NCI-H1105 treated with DMSO at 0.1 percent for 48 hours (cell line): ENCODE measurements at places on chromosomes 1 and 21.

DNA sequence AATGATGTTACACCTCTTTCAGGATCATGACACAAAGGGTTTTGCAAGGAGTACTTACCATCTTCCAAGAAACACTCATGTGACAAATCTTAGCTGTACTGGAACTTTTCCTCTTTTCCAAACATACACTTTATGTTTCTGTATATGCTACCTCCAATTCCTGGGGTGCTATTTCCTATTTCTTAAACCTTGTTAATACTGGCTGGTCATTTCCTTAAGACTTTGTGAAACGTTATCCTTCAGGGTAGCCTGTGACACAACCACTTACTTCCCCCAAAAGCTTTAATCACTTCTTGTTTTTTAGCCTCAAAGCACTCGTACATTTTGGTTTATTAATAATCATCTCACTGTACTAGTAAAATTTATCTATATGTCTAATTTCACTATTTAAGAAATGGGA lies 39.4 kb downstream of the OR10Z1 start:
- no peak for DNase-seq

- no peak for DNase-seq
Measured at GRCh38 chr1:197738927-197739326, 36.4 kb downstream of the DENND1B start.

DNA sequence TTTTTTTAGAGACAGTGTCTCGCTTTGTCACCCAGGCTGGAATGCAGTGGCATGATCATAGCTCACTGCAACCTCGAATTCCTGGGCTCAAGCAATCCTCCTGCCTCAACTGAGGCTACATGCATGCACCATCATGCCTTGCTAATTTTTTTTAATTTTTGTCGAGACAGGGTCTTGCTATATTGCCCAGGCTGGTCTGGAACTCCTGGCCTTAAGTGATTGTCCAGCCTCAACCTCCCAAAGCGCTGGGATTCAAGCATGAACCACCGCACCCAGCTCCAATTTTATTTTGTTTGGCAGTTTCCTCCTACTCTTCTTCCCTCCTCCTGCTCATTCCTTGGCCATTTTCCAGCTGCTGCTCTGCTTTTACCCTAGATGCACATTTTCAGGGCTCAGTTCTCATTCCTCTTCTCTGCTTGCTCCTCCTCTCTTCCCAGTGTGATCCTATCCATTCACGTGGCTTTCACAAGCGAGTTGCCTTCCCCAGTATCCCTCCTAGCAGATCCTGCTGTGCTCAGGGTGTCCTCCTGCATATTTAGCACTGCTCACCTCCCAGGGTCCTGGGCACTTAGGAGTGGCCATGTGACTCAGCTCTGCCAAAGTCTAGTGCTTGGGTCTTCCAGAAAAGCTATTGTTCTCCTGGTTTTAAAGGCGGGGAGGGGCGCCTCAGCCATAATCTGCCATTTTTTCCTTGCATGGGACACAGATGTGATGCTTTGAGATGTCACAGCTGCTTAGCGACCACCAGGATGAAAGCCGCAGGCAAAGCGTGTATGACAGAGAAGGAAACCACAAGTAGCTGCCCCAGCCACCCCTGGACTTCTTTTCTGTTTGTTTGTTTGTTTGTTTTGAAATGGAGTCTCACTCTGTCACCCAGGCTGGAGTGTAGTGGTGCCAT lies 33.7 kb downstream of the PSEN2 start:
- DNase-seq = no peak

GRCh38 chr21:37244501-37245095 lies 22.5 kb downstream of the VPS26C start:
- DNase-seq = no peak

- DNase-seq = no peak
Measured at GRCh38 chr1:209774592-209774991, 9.8 kb downstream of the C1orf74 start.

DNA sequence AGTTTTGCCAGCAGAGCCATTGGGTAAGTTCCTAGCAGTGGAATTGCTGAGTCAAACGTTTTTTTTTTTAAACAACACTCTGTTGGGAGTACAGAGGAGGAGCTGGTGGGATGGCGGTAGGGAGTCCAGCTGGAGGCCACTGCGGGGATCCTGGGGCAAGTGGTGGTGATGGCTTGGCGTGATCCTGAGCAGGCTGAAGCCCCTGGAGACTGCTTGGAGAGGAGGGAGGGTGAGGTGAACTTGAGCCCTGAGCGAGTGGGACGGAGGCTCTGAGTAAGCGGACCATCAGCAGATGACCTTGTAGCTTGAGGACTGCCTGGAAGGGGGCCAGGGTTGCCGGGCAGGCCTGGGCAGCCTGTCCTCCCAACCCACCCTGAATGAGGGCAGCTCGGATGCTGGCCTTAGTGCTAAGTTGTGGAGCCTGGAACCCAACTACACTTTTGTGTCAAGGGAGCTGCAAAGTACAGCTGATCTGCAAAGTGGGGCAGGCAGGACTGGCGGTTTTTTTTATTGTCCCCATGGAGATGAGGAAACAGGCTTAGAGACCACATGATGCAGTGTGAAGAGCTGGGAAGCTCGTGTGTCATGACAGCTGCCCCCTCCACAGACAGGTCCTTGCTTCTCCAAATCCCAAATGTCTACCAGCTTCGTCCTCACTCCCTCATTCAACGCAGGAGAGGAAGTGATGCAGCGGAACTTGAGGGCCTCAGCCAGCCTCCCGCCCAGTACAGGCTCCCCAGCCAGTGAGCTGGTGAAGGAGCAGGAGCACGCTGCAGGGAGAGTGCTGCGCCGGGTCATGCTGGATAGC lies 20.2 kb downstream of the MRPL37 start:
- DNase-seq = no peak

DNA sequence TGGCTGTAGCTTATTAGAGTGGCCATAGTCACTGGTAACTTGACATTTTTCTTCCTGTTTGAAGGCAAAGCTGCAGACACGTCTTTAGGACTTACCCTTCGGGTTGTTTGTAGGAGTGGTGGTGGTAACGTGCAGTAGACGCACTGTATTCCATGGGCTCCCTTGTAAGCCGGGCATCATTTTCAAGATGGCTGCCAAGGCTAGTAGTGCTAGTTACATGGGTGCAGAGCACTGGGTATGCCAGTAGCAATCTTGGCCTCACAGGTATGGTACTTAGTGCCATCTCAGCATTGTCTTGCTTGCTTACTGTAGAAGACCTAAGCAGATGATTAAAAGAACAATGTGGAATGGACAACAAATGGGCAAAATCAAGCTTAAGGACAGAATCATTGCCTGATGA lies 1.9 kb downstream of the YBX1 start:
- DNase-seq = peak; percentile 7

DNA sequence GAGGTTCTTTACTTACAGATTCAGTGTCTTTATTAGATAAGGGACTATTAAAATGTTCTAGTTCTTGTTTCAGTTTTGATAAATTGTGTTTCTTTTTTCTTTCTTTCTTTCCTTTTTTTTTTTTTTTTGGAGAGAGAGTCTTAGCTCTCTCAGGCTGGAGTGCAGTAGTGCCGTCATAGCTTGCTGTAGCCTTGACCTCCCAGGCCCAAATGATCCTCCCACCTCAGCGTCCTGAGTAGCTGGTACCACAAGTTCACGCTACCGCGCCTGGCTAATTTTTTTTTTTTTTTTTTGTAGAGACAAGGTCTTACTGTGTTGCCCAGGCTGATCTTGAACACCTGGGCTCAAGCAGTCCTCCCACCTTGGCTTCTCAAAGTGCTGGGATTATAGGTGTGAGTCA lies 76.6 kb downstream of the TMEM200B start:
- no peak for DNase-seq

DNA sequence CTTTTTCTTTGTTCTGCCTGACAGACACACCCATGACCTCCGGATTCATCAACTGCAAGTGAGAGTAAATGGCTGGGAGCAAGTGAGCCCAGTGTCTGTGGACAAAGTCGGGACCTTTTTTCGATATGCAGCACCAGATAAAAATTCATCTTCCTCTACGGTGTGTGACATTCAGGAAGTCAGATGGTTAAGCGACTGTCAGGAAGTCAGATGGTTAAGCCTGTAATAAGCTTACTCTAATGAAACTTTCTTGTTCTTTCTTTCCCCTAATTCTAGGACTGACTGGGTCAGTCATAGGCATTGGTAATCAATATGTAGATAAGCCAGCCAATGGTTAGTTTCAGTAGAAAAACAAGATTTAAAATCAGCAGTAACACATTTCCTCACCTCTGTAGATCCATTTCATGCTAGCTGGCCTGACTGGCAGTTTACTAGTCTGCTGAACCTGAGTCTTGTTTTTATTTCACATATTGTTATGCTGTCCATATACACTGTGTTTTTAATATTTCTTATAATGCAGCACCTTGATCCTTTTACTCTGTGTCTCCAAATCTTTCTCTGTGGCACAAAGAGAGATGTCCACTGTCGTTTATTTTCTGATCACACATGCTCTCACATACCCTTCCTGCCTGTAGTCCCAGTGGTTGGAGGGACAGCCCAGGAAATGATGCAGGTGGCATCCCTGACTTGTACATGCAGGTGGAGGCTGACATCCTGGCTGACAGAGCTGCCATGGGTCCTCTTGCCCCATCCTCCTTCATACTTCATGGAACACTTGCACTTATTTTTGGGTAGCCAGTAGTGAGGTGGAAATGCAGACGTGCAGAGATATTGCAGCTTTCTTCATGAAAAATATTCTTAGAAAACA lies 115.8 kb downstream of the VPS13D start:
- no peak for DNase-seq

GRCh38 chr1:214418391-214418790 lies 133.0 kb downstream of the PTPN14 start:
- no peak for DNase-seq

DNA sequence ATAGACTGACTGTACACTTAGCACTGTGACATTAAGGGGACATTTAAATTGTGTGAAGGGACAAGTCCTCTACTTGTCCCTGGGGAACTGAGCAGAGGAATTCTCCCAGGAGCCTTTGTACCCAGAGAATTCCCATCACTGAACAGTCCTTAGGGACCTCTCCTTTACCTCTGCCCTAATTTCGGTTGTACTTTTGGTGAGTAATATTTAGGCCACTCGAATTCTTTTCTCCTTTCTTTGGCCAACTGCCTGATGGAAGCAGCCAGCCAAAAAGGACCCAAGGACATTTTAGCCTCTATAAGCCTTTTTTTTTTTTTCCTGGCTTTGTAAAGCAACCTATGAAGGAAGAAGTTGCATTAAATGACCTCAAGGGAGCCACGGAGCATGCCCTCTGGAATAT lies 71.5 kb downstream of the NR5A2 start:
- no peak for DNase-seq

GRCh38 chr1:44485934-44486460 lies 80.9 kb downstream of the RNF220 start:
- DNase-seq = no peak

DNA sequence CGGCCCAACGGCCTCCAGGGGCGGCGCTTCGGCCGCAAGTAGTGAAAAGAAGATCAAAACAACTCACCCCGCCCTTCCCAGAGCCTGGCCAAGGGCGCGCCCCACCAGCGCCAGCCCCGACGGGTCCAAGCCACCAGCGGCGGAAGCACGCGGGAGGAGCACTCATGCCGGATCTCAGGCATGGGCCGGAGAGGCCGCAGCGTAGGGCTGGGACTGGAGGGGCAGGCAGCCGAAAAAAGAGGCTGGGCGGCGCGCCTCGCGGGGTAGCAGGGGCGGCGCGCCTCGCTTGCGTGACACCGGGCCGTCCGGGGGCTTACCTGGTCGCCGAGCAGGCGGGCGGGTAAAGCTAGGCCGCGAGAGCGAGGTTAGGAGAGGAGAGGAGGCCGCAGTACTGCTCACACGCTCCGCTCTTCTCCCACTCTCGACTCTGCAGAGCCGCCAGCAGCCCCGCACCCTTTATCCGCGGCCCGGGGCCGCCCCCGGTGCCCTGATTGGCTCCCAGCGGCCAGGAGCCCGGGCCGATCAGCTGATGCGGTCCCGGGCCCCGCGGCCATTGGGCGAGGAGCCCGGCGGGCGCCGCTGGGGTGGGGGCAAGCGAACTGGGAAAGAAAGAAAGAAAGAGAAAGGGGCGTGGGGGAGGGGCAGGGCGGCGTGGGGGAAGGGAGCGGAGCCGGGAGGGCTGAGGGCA lies at the start of gene GLUL:
Gene GLUL, minus strand, starts transcription at position 429 of the 688 bp plus-strand sequence. CDS start 3,053 bp downstream, outside the sequence.
- DNase-seq = peak; percentile 95

DNA sequence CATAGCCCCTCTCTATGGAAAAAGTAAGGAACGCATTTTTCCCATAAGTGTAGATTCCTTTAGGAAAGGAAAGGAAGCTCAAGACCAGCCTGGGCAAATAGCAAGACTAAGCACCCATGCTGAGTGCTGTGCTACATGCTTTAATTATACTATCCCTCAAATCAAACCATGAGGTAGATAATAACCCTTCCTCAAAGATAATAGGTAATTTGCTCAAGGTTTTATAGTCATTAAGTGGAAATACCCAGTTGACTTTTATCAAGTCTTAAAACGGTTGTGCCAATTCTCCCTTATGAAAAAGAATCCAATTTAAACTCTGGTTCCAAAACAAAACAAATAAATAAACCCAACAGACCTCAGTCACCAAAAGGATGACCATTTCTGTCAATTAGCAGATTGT lies 3.4 kb downstream of the KIAA0319L start:
- DNase-seq = peak; percentile 61

- peak; percentile 76 for DNase-seq
Measured at GRCh38 chr1:221458447-221459156, 283.3 kb downstream of the DUSP10 start.

GRCh38 chr1:26016953-26017545 lies 4.5 kb upstream of the EXTL1 start:
- DNase-seq = no peak

DNA sequence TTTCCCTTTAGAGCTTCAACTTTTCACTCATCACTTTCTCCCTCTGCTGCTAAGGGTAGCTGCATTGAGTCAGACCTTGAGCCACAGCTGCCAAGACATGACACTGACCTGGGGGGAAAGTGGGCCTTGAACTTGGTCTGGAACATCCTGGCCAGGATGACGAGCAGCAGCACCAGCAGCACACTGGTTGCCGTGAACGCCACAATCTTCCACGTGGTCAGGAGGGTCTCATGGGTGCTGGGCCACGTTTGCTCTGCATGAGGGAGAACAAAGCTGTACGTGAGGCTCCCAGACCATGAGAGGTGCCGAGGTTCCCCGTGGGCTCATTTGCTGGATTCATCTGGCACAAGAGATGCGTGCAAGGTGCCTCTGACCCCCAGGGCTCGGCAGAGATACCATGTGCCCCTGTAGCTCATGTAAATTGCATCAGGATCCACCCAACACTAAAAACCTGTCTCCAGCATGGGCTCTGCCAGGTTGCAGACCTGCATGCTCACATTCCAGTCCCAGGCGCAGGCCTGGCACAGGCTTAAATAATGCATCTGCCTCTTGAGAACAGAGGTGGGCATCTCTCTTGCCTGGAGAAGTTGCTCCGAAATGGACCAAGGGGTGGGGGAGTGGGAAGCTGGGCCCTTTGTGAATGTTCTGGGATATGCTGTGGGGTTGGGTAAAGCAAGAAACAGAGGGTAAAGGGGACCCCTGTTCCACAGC lies 84.6 kb upstream of the TLR5 start:
- no peak for DNase-seq
